Cerebellum (tissue), 4 donors: ENCODE measurements at places on chromosomes 4 and X. TPM values are rescaled to one million over a fixed set of nuclear protein-coding genes. Genes with fewer than 3 reads are reported as not detected.

DNA sequence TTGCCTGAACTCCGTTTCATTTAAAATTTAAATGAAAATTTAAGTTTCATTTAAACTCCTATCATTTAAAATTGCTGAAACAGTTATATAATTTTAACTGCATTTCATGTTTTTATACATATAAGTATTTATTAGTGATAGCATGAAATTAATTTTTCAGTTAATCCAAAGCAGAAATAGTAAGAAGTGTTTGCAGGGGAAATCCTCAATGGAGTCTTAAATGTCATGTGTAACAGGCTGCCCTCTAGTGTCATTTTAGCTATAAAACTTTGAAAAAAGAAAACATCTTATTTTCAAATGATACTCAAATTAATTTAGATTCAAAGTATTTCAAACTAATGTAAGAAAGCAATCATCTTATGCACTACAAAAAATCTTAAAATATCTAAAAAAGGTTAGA is 27.2 kb downstream of the TAPT1 start:
- peak; percentile 28 for DNase-seq

GRCh38 chr4:2402048-2402842 is 16.2 kb downstream of the ZFYVE28 start:
- DNase-seq = peak; percentile 68

The STARD8 gene
- 3.7 TPM for total RNA-seq

GRCh38 chr4:89492581-89493071 is 185.0 kb upstream of the GPRIN3 start:
- no peak for DNase-seq

The RHOXF2 gene
- not detected for total RNA-seq

- no peak for DNase-seq
Measured at GRCh38 chr4:147709999-147710398, 21.9 kb upstream of the ARHGAP10 start.

DNA sequence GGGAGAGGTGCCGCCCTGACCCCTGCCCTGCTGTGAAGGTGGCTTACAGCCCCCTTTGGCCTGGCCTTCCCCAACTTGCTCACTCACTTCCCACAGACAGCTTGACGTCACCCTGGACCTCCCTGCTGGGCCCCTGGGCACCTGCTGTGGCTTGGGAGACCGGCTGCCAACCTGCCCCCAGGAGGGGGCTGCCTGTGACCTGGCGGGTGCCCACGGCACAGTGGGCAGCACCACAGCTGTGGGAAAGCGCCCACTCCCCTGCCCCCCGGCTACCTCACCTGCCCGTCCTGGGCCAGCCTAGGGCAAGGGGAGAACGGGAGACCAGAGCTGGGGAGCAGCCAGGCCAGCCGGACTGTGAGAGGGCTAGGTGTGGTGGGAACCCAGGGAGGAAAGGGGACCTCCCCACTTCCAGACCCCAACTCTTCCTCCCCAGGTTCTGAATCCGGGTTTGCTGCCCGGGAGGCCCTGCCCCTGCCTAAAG is 2.4 kb upstream of the ZFP92 start:
- no peak for DNase-seq

GRCh38 chr4:147639388-147639787 is 22.2 kb downstream of the TMEM184C start:
- no peak for DNase-seq

DNA sequence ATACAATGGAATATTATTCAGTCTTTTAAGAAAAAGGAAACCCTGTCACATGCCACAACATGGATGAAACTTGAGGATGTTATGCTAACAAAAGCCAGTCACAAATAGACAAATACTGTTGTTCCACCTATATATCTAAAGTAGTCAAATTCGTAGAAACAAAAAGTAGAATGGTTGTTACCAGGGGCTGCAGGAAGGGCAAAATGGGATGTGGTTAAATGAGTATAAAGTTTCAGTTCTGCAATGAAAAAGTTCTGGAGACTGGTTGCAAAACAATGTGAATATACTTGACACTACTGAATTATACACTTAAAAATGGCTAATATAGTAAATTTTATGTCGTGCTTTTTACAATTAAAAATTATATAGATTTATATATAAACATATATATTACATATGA is 12.2 kb downstream of the SPOCK3 start:
- no peak for DNase-seq

GRCh38 chr4:89108091-89108490 is 3.2 kb upstream of the TIGD2 start:
- DNase-seq = no peak

GRCh38 chrX:38318606-38319005 is 8.7 kb downstream of the RPGR start:
- DNase-seq = no peak

DNA sequence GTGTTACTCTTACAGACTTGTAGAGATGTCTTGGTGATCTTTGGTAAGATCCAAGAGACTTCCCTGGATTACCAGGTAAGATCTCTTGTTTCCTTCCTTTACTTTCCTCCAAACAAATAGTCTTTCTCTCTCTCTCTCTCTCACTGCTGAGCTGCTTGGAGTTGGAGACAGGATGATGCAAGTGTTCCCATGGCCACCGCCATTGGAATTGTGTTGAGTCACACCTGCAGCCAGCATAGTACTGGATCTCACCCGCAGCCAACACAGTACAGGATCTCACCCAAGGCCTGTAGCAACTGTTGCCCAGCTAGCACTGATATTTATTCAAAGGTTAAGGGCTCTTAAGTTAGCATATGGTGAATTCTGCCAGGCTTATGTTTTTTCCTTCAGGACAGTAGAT is 1080.9 kb downstream of the FAT4 start:
- no peak for DNase-seq

- no peak for DNase-seq
Measured at GRCh38 chrX:87571964-87572363, 54.4 kb downstream of the KLHL4 start.

- DNase-seq = no peak
Measured at GRCh38 chrX:1354036-1355019, 17.7 kb downstream of the IL3RA start.

DNA sequence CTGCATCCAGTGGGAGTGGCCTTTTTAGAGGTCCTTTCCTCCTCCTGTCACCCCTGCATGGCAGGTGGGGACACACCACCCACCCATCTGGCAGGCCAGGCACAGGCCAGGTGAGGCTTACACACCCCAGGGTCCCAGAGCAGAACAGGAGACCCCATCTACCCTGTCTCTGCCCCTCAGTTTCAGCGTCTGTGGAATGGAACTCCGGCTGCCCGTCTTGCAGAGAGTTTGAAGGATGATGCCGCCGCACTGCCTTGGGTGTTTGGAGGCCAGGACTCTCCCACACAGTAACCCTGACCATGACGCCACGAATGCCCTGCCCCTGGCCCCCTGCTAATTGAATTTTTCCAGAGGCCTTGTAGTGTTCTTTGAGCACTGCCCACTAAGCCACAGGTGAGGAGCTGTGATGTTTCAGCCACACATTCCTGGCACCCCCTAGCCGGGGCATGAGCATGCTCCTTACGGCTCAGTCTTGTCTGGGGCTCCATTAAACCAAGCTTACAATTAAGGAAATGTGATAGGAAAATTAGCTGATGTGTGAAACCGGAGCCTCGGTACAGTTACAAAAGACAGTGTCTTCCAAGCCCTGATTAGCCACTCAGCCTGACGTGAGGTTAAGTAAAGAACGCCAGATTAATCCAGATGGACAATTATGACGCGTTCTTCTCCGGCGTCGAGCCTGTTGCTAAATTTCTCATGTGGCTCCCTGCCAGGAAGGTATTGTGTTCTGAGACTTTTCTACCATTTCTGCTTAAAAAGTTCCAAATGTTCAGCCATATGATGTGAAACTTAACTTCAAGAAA is 39.3 kb downstream of the HMX1 start:
- DNase-seq = no peak

The ETDA gene
- total RNA-seq = not detected

The STK32B gene
- total RNA-seq = 19.1 TPM

GRCh38 chr4:1492651-1493539 is 86.7 kb upstream of the NKX1-1 start:
- no peak for DNase-seq

The LARP1B gene
- total RNA-seq = 44.5 TPM

DNA sequence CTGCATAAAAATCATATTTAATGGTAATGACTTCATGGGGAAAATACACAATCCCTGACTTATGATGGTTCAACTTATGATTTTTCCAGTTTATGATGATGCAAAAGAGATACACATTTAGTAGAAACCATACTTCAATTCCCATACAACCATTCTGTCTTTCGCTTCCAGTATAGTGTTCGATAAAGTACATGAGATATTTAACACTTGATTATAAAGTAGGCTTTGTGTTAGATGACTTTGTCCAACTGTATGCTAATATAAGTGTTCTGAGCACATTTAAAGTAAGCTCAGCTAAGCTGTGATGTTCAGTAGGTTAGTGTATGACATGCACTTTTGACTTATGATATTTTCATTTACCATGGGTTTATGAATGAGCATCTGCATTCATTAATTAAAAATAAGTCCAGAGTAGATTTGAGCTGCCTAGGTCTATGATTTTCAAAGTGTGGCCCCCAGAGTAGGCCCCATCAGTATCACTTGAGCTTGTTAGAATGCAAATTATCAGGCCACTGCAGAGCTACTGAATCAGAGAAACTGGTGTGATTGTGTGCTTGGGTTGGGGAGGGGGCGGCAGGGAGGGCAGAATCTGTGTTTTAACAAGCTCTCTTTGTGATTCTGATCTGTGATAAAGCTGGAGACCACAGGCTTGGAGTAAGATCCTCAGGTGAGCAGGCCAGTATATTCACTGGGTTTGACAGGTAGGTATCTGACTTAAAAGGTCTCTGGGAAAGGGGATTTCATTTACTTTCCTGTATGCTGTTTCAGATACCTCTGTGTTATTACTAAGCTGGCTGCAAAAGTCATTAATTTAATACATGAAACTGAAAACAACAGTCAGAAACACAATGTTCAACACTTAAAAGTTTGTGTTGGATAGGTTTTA is 8.4 kb downstream of the ATP10D start:
- no peak for DNase-seq

- no peak for DNase-seq
Measured at GRCh38 chr4:5164221-5164912, 113.1 kb downstream of the STK32B start.

- no peak for DNase-seq
Measured at GRCh38 chr4:157226601-157227000, 6.1 kb downstream of the GRIA2 start.

DNA sequence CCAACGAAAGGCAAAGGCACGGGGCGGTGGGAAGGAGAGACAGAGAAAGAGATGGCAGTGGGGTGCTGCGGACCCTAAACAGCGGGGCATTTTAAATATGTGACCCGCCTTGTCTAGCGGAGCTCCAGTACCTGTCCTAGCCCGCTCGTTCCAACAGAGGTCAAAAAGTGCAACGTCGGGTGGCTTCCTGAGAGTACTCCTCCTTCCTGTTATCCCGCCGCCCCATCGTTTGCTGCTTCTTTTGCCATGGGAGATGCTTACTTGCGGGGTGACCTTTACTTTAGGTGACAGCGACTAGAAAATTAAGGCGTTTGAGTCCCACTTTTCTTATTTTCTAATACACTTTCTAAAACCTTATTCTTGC is 735 bp downstream of the NRK start:
- DNase-seq = no peak

The CSAG1 gene
- not detected for total RNA-seq

GRCh38 chr4:109298279-109299010 is 4.0 kb downstream of the COL25A1 start:
- peak; percentile 6 for DNase-seq

The KIT gene
- total RNA-seq = 43.4 TPM

- DNase-seq = no peak
Measured at GRCh38 chrX:148774276-148774675, 273.9 kb downstream of the AFF2 start.

- DNase-seq = no peak
Measured at GRCh38 chr4:178142724-178143123, 700.5 kb upstream of the AGA start.

DNA sequence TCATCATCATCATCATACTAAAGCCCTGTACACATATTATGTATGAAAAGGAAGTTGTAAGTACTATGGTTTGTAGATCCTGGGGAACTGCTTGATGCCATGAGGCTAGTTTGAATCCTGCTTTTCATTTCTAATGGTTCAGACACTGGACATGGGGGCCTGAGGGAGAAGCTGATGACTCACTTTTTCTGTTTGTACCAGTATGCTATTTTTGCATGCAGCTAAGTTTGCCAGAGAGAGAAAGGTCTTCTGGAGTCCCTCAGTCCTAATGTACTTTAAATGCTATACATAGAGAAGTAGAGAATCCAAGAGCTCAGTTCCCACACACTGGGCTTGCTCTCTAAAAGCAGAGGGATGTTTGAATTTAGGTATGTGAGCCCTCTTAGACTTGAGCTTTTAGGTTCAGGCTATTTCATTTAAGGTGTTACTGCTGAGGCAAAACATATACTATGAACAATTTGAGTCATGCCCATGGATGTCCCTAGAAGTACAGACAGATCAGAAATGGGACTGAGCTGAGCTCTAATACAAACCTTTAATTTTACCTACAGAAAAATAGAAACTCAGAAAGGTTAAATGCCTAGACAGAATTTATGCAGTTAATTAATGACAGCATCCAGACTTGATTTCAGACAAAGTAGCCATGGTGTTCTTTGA is 17.6 kb upstream of the HS3ST1 start:
- no peak for DNase-seq

The HERC3 gene
- 65.6 TPM for total RNA-seq

- no peak for DNase-seq
Measured at GRCh38 chr4:168885400-168885799, 124.7 kb downstream of the CBR4 start.

- DNase-seq = no peak
Measured at GRCh38 chrX:37075892-37076595, 67.9 kb downstream of the FAM47C start.

GRCh38 chr4:157270108-157270507 is 49.6 kb downstream of the GRIA2 start:
- peak; percentile 53 for DNase-seq

- no peak for DNase-seq
Measured at GRCh38 chr4:155667222-155667567, 547 bp downstream of the GUCY1A1 start.

DNA sequence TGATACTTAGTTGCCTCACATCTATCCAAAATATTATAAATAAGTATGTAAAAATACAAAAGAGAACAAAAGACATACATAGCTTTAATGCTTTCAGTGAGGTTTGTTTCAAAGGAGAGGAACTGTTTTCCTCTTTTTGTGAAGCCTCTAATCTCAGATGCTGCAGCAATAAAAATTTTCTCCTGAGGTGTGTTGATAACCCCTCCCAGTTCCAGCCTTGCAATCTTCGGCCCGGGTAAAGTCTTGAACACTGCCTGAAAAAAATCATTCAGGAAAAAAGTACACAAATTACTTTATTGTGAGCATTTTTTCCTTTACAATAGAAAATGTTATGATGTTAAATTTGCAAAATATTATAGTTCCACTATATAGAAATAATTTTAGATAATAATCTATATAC is 8.8 kb downstream of the BBS7 start:
- no peak for DNase-seq

The RUFY3 gene
- 306 TPM for total RNA-seq

DNA sequence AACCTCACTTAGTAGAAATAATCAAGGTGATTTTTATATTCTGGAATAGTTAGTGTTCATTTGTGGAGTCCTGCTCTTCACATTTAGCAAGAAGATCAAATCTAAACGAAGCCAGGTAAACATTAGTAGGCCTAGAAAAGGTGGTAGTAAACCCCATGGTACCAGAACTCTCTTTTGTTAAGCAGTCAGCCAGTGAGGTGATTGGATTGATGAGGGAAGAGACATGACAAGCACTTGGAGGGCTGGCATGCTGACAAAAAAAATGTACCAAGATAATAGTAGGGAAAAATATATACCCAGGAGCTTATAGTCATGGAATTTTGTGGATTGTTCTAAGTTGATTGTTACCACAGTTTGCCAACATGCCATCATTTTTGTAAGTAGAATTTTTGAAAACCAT is 163.8 kb downstream of the BANK1 start:
- DNase-seq = no peak

The MMRN1 gene
- 6.2 TPM for total RNA-seq
